ENCODE measurements at places on chromosomes 4 and X. TPM values are rescaled to one million over a fixed set of nuclear protein-coding genes. Genes with fewer than 3 reads are reported as not detected.

GRCh38 chr4:5037553-5038551, 13.4 kb upstream of the STK32B start:
- H3K36me3 ChIP-seq = no peaks in the 10 kb centered on the region
- no peaks in the 10 kb centered on the region for H3K27me3 ChIP-seq
- H3K4me3 ChIP-seq = no peak overlapping the region
- no peaks in the 10 kb centered on the region for H3K4me1 ChIP-seq
- no peak for DNase-seq
- no peak overlapping the region for H3K27ac ChIP-seq

SPANXA2 gene
- not detected for total RNA-seq

DNA sequence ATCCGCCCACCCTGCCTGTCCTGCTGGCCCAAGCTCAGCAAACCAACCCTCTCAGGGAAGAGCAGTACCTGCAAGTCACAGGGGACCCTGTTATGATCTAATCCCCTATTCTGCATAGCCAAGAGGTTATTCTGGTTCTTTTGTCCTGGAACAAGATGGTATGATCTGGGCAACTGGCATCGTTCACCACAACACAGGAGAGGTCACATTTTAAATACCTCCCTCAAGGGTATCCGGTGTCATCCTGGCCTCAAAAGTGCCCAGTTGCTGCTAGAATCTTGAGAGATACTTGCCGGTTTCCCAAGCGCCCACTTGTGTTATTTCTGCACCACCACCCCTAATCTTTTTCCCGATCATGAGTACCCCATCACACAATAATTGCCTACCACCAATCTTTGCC, 497.5 kb downstream of the BCOR start:
- no peaks in the 10 kb centered on the region for H3K27me3 ChIP-seq
- no peak overlapping the region for H3K27ac ChIP-seq
- no peaks in the 10 kb centered on the region for H3K36me3 ChIP-seq
- no peak for DNase-seq
- no peaks in the 10 kb centered on the region for H3K4me1 ChIP-seq

GRCh38 chr4:105458001-105458400, 15.9 kb downstream of the PPA2 start:
- DNase-seq = no peak
- no peaks in the 10 kb centered on the region for H3K36me3 ChIP-seq
- no peak overlapping the region for H3K27ac ChIP-seq
- H3K4me1 ChIP-seq = no peaks in the 10 kb centered on the region

SOD3 gene
- 2.5 TPM for total RNA-seq

GRCh38 chr4:886244-886643, 45.9 kb downstream of the GAK start:
- peaks cover 7% of the 10 kb centered on the region for H3K36me3 ChIP-seq
- H3K4me3 ChIP-seq = no peak overlapping the region
- no peak overlapping the region for H3K27ac ChIP-seq
- no peak for DNase-seq
- no peaks in the 10 kb centered on the region for H3K4me1 ChIP-seq

LDOC1 gene
- total RNA-seq = 0.18 TPM

DNA sequence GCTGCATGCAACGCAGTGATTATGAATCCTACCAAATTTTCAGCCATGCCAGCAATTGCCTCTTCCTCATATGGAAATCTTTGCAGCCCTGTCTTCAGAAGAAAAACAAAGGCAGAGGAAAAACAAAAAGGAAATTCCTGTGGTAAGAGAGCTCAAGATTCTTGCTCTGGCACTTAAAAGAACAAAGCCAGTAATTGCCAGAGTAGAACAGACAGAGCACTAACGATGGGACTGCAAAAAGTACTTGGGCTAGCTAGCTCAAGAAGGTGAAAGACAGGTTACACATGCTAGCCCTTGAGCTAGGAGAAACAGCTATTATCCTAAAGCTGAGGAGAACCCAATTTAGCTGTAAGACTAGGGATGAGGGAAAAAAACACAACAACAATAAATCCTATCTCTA, 582.3 kb downstream of the KCNIP4 start:
- H3K27ac ChIP-seq = no peak overlapping the region
- no peaks in the 10 kb centered on the region for H3K36me3 ChIP-seq
- DNase-seq = no peak
- no peak overlapping the region for H3K4me3 ChIP-seq

- H3K4me1 ChIP-seq = no peaks in the 10 kb centered on the region
- H3K27ac ChIP-seq = no peak overlapping the region
- H3K36me3 ChIP-seq = no peaks in the 10 kb centered on the region
- no peak overlapping the region for H3K4me3 ChIP-seq
- no peak for DNase-seq
These were observed 391.7 kb downstream of the GABRG1 start for GRCh38 chr4:45732161-45732560.

GRCh38 chrX:101736651-101737050, 77.0 kb upstream of the ARMCX2 start:
- H3K4me3 ChIP-seq = no peak overlapping the region
- DNase-seq = no peak
- H3K36me3 ChIP-seq = no peaks in the 10 kb centered on the region
- H3K27me3 ChIP-seq = no peaks in the 10 kb centered on the region
- H3K27ac ChIP-seq = no peak overlapping the region

GRCh38 chrX:69051901-69052300, 113.4 kb downstream of the PJA1 start:
- no peaks in the 10 kb centered on the region for H3K4me1 ChIP-seq
- H3K36me3 ChIP-seq = no peaks in the 10 kb centered on the region
- no peak overlapping the region for H3K4me3 ChIP-seq
- no peaks in the 10 kb centered on the region for H3K27me3 ChIP-seq

- H3K27ac ChIP-seq = no peak overlapping the region
- peaks cover 23% of the 10 kb centered on the region for H3K4me1 ChIP-seq
- H3K27me3 ChIP-seq = no peaks in the 10 kb centered on the region
- H3K4me3 ChIP-seq = no peak overlapping the region
- DNase-seq = no peak
These were observed 9.4 kb upstream of the KIAA0232 start for GRCh38 chr4:6773106-6773505.

DNA sequence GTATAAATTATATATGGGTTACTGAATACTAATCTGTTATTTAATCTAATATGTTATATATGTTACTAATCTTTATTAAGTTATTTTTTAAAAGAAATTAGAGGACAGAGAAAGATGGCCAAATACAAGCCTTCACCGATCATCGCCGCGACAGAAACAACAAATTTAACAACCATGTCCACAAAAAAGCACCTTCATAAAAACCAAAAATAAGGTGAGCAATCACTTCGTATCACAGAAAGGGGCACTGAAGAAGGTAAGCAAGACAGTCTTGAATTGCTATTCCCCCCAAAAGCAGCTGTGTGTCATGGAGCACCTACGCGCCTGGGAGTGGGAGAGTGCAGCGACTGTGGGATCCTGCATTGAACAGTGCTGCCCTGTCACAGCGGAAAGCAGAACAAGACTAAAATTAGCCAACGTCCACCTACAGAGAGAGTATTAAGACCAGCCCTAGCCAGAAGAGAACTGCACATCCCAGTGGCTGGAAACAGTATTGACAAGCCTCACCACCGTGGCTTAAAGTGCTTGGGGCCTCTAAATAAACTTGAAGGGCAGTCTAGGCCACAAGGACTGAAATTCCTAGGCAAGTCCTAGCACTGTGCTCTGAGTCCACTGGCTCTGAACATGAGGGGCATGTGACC, 38.5 kb downstream of the LRBA start:
- H3K4me3 ChIP-seq = no peak overlapping the region
- H3K27ac ChIP-seq = no peak overlapping the region
- H3K36me3 ChIP-seq = no peaks in the 10 kb centered on the region

DNA sequence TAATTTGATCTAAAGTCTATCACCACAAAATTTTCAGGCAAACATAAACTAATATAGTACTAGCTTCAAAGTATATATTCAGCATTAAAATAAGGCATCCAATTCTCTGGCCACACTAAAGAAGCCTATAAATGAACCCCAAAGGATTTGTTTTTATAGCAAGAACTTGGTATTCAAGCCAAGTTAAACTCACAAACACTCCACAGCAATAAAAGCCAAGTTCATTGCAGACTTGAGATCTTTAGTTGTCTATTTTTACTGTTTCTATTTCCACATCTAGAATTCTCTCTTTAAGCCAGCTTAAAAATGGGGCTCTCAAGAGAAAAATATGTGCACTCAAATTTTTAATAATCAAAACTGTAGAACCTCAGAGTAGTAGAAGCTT, 51.1 kb downstream of the WDFY3 start:
- DNase-seq = no peak
- no peaks in the 10 kb centered on the region for H3K27me3 ChIP-seq
- no peaks in the 10 kb centered on the region for H3K36me3 ChIP-seq
- H3K4me1 ChIP-seq = peaks cover 9% of the 10 kb centered on the region
- H3K27ac ChIP-seq = no peak overlapping the region

GRCh38 chr4:2341911-2342652, 76.4 kb downstream of the ZFYVE28 start:
- no peaks in the 10 kb centered on the region for H3K36me3 ChIP-seq
- no peak overlapping the region for H3K4me3 ChIP-seq
- H3K27me3 ChIP-seq = no peaks in the 10 kb centered on the region
- no peaks in the 10 kb centered on the region for H3K4me1 ChIP-seq
- DNase-seq = no peak
- H3K27ac ChIP-seq = no peak overlapping the region

SPANXA1 gene
- not detected for total RNA-seq

DNA sequence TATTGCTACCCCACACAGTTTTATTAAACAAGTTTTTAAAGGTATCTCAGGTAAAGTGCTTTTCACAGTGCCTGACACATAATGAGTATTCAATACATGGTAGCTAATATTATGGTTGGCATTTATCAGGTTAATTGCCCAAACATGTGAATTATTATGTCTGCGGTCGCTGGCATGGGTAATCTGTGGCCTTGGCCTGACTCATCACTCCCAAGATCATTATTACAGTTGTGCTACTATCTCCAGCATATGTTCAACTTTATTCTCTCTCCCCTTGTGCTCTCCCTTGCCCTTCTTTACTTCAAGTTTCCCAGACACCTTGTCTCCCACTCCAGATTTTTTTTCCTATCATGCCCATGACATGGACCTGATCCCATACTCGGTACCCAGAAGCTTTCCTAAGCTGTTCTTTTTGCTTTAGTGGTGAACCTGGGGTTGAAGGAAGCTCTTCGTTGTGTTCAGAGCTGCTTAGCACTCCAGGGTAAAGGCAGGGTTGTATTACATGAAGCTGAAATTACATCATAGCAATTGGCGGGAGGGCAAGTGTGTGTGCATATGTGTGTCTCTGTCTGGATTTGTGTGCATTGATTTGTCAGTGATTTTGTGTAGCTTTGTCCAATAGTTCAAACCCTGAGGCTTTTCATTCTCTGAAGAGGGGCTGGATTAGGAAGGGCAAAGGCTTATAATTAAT, 176.5 kb upstream of the NRK start:
- no peak overlapping the region for H3K4me3 ChIP-seq
- no peaks in the 10 kb centered on the region for H3K36me3 ChIP-seq
- H3K4me1 ChIP-seq = no peaks in the 10 kb centered on the region
- H3K27me3 ChIP-seq = no peaks in the 10 kb centered on the region

NUP62CL gene
- total RNA-seq = 0.18 TPM

CTAG1B gene
- not detected for total RNA-seq

GRCh38 chr4:138248058-138248457, 5.9 kb upstream of the SLC7A11 start:
- H3K27ac ChIP-seq = no peak overlapping the region
- no peaks in the 10 kb centered on the region for H3K4me1 ChIP-seq
- no peaks in the 10 kb centered on the region for H3K27me3 ChIP-seq
- DNase-seq = no peak

ZNF275 gene
- 11.1 TPM for total RNA-seq

SMIM31 gene
- not detected for total RNA-seq

ADGRG2 gene
- 3.0 TPM for total RNA-seq

GRCh38 chr4:108051343-108051742, 61.7 kb downstream of the HADH start:
- no peak overlapping the region for H3K4me3 ChIP-seq
- no peaks in the 10 kb centered on the region for H3K4me1 ChIP-seq
- H3K27ac ChIP-seq = no peak overlapping the region
- no peaks in the 10 kb centered on the region for H3K27me3 ChIP-seq
- H3K36me3 ChIP-seq = no peaks in the 10 kb centered on the region

COL4A5 gene
- 2.9 TPM for total RNA-seq

DNA sequence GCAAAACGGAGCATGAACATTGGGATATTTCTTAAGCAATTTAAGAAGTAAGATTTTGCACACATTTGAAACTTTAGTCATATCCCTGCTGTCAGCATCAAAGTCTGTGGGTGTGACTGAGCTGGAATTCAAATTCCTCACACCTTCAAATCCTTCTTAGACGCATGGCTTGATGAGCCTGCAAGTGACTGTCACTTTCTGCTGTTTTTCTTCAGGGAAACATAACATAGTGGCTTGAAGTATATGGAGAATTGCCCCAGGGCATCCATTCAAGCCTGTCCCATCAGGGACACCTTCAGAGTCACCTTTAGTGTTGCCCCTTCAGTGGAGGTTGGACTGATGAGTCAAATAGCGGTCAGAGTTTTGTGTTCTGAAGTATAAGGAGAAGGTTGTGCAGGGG, 17.4 kb downstream of the FHDC1 start:
- H3K4me3 ChIP-seq = no peak overlapping the region
- no peaks in the 10 kb centered on the region for H3K36me3 ChIP-seq
- H3K27ac ChIP-seq = no peak overlapping the region
- H3K27me3 ChIP-seq = no peaks in the 10 kb centered on the region

DNA sequence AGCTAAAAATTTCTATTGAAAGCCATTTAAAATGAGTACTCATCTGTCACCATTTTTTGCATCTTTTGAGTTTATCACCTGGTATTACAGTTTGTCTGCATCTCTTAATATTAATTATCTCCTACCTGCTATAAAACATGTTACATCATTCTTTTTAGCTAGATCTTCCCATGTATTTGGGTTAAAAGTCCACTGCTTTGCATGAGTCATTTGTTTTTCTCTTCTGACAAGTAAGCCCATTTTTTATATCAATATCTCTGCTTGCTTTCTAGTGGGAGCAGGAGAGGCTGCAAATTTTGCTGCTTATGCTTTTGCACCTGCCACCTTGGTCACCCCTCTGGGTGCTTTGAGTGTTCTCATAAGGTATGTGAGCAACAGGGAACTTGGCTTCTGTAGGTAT, 16.1 kb downstream of the NIPAL1 start:
- H3K4me3 ChIP-seq = no peak overlapping the region
- H3K27ac ChIP-seq = peak overlapping the region; percentile 55
- DNase-seq = no peak
- no peaks in the 10 kb centered on the region for H3K27me3 ChIP-seq
- no peaks in the 10 kb centered on the region for H3K36me3 ChIP-seq

- no peaks in the 10 kb centered on the region for H3K4me1 ChIP-seq
- no peak overlapping the region for H3K4me3 ChIP-seq
- H3K36me3 ChIP-seq = no peaks in the 10 kb centered on the region
- H3K27ac ChIP-seq = no peak overlapping the region
These were observed 66.0 kb downstream of the UBE2K start for GRCh38 chr4:39763714-39764572.

CT45A3 gene
- not detected for total RNA-seq

GRCh38 chr4:184168406-184169019, 49.2 kb downstream of the ENPP6 start:
- no peak overlapping the region for H3K4me3 ChIP-seq
- no peak overlapping the region for H3K27ac ChIP-seq
- H3K36me3 ChIP-seq = no peaks in the 10 kb centered on the region
- peaks cover 7% of the 10 kb centered on the region for H3K4me1 ChIP-seq
- DNase-seq = peak; percentile 80
